Esophagus squamous epithelium (tissue), 5 donors: ENCODE measurements at places on chromosomes 12 and 14. TPM values are rescaled to one million over a fixed set of nuclear protein-coding genes. Genes with fewer than 3 reads are reported as not detected.

RNASE9 gene
- total RNA-seq: not detected

EML5 gene
- 1.6 TPM for total RNA-seq

DNA sequence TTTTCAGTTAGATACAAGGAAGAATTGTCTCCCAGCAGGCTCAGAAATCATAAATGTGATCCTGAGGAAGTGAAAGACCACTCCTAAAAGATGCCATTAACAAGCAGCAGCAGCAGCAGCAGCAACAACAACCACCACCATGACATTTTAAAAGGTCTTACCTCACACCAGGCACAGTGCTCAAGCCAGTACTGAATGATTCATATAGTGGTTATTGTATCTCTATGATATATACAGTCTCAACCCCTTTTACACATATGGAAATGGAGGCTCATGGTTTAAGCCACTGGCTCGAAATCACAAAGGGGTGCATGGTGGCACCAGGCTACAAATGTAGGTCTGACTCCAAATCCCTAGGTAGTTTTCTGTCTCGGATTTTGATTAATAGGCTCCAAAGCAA, 126.9 kb downstream of the KTN1 start:
- DNase-seq: no peak

DNA sequence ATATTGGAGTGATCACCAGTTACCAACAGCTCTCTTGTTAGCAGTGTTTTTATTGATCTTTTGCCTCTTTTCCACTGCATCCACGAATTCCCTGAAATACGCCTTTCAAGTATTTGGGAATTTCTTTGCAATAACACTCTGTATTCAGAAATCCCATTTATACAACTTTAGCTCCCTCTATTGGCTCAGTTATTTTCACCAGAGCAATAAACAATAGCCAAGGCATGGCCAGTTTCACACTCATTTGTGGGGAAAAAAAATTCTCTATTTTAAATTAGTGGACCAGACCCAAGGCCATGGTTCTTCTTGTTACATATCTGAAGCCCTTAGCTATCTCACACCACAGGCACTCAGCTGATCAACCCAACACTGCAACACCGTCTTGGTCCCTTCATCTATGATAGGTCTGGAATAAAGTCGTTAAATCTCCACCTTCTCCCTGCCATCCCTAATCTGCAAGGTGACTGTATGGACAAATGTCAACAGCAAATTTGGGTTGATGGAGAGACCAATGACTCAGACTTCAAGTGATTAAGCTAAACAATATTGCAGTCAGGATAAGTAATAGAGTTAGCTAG, 92.4 kb upstream of the TMEM260 start:
- DNase-seq: no peak

DNA sequence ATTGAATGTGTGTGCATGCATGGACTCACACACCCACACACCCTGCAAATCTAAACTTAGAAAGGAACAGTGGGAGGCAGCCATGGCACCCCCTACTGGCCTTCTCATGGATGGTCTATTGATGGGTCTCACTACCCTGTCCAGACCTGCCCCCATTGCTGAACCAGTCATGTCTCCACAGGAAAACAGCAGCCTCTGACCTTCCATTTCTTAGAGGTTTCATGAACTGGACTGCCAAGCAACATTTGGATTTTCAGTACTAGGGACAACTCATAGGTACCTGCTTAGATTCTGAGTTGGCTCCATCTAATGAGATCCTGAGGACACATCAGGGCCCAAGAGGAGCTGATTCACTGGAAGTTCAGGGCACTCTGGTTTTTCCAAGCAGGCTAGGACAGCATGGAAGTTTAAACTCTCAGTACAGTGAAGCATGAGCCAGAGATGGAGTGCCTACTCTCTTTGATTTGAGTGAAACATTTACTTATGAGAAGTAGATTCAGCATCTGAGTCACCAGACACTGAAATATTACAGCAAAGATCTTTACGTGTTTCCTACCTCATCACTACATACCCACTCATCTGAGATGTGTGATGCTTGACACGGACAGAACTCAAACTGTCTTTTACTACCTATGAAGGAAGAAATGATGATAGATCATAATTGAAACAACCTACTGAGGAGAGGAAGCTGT, 98.9 kb upstream of the PLEKHG7 start:
- no peak for DNase-seq

DNA sequence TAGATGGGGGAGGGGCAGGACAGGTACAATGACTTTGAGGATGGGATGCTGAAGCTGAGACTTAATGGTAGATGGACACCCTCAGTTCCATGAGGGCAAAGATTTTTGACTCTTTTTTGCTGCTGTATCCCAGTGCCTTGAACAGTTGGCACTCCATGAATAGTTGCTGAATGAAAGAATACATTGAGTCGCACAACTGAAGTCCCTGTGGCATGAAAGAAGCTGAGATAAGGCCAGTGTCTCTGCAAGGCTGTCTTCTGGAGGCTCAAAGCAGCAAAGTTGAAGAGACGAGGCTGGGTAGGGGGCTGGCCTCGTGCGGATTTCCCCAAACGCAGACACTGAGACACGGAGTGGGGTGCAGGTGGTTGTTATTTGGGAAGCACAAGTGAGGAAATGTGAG, 179.3 kb downstream of the ADCK1 start:
- DNase-seq: no peak

GRCh38 chr12:98983647-98984046, 338.6 kb downstream of the APAF1 start:
- no peak for DNase-seq

- DNase-seq: no peak
Measured at GRCh38 chr12:52946334-52946733, 2.6 kb upstream of the KRT18 start.

DNA sequence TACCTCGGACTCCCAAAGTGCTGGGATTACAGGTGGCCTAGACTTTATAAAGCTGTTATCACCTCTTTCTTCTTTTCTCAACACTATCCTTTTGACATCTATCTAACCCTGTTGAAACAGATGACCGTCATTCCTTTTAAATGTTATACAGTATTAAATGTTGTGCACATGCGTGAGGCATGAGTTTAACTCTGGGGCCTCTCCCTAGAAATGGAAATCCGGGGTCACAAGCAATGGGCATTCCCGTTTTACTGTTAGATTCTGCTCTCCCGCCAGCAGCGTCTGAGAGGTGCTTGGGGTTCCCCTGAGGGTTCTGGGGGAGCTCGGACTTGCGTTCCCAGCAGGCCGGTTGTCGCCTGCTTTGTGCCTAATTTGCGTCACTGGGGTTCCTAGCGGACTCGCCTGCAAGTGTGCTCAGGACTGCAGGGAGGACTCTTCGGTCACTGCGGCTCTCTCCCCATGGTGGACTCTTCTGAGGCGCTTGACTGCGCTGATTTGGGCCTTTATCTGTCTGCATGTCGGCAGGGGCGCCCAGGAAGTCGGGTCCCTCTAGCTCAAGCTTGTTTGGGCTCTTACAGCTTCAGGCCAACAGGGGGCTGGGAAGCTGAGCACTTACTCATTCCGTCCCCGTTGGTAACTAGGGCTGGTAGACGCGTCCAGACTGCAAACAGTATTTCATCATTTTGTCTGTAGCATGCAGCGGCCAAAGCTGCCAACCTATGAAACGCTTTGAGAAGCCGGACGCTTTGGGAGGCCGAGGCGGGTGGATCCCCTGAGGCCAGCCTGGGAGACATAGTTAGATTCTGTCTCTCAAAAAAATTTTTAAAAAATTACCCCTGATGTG, 1.2 kb upstream of the RAN start:
- peak; percentile 28 for DNase-seq

GRCh38 chr12:120229487-120230325, 28.8 kb upstream of the RPLP0 start:
- no peak for DNase-seq

DNA sequence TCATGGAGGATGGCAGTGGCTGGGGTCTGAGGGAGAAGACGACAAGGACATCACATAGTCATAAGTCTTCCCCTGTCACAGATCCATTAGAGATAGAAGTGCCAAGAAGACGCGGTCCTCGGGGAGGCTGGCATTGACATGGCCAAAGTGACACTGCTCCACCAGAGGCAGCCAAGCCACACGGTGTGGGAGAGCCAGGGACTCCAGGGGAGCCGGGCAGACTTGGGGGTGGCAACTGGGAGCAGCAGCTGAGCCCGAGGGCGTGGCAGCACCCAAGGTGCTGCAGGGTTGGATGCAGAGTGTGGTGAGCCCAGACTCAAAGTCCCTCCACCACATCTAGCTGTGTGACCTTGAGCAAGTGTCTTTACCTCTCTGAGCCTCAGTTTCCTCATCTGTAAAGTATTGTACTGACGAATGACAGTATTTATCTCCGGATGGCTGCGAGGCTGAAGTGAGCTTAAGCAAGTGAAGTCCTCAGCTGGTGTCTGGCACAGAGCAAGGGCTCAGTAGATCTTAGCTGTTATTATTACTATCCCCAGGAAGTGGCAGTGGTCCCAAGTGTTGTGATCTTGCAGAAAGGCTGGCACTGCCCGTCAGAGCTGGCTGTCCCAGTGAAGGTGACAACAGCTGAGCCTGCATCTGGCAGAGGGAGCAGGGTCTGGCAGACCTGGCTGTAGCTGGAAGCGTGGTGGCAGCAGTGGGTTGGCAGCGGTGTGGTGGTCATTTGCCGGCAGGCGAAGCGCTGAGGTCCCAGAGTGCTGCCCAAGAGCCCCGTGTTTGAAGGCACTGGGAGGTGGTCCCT, 54.9 kb downstream of the ZNF664 start:
- DNase-seq: no peak

- no peak for DNase-seq
Measured at GRCh38 chr14:58638231-58639197, 752 bp downstream of the DACT1 start.

DNA sequence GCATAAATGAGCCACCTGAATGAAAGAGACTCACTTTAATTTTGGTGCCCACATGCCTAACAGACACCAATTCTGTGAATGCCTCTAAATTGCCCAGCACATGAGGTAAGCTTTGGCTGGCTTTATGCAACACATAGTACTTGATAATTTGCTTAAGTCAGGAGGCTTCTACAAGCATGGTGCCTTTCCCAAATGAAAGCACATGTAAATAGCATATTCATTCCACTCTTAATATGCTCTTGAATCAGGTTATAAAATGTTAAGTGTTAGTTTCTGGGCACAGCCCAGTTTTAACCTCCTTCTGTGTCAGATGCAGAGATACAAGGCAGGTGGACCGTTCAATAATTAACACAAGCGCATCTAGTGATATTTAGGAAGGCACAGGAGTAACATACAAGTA, 15.6 kb downstream of the TMCC3 start:
- no peak for DNase-seq

- no peak for DNase-seq
Measured at GRCh38 chr14:82182646-82183045, 649.0 kb upstream of the SEL1L start.

- no peak for DNase-seq
Measured at GRCh38 chr12:124861898-124862676, 1.6 kb downstream of the SCARB1 start.

- DNase-seq: no peak
Measured at GRCh38 chr12:45966486-45966885, 23.9 kb downstream of the SCAF11 start.
